HL-60 (cell line): ENCODE measurements at places on chromosomes 12 and 14.

DNA sequence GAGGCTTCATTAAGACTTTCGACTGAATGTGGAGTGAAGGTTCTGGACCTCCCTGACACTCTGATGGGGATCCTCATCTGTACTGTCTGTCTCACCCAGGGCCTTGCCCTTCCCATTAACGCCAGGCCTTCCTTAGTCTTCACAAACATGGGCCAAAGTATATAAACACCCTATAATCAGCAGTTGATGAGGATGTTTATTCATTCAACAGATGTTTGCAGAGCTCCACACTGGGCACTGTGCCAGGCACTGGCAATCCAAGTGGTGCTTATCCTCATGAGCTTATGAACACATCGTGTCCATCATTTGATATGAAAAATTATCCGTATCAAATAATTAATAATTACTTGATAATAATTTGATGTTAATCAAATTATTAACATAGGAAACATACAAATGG is 454.4 kb downstream of the FUT8 start:
- no peak for DNase-seq

DNA sequence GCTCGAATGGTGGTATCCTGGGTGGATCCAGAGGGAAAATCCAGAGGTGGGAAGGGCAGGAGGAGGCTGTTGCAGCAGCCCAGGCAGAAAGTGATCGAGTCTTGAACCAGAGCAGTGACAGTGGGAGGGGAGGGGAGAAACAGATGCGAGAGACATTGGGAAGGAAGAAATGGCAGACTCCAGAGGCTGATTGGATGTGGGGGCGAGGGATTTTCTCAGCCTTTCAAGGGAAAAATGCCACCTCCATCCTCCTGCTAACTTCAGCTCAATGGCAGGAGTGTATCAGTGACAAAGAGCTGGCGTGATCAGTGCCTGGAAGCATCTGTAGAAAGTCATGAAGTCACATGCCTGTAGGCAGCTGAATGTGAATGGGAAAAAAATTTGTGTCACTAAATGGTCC is 38.6 kb upstream of the NRXN3 start:
- DNase-seq: no peak

DNA sequence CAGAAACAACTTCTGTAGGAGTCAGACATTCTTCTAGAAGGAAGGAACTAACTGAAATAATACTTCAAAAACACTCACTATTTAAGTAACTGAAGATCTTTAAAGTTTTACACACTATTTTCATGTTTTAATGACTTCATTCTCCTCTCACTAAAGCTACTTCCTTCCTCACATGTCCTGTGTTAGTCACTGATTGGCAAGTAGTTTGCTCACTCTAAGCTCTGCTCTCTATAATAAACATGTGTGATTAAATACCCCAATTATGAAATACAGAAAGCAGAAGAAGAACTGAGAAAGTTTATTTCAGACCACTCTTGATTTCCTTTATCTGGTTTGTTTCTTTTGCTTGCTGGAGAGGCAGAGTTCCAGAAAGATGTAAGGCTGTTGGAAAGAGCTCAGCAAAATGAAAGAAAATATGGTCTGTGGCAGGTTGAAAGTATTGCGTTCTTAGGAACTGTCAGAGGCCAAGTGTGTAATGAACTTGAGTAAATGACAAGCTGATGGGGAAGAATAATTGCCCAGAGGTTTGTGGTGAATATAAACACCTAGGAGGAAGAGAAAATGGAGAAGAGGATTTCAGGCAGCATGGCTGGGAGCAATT is 522.0 kb upstream of the SEL1L start:
- no peak for DNase-seq

- DNase-seq: no peak
Measured at GRCh38 chr12:115323223-115323905, 639.4 kb upstream of the TBX3 start.

GRCh38 chr14:85576218-85576617 is 46.3 kb downstream of the FLRT2 start:
- DNase-seq: no peak

GRCh38 chr12:94126067-94126466 is 22.3 kb upstream of the PLXNC1 start:
- DNase-seq: peak; percentile 80

GRCh38 chr12:24705741-24706358 is 243.1 kb downstream of the BCAT1 start:
- no peak for DNase-seq

GRCh38 chr14:100234511-100234910 is 4.4 kb upstream of the YY1 start:
- DNase-seq: no peak

- no peak for DNase-seq
Measured at GRCh38 chr12:119713551-119714031, 45.7 kb downstream of the PRKAB1 start.

DNA sequence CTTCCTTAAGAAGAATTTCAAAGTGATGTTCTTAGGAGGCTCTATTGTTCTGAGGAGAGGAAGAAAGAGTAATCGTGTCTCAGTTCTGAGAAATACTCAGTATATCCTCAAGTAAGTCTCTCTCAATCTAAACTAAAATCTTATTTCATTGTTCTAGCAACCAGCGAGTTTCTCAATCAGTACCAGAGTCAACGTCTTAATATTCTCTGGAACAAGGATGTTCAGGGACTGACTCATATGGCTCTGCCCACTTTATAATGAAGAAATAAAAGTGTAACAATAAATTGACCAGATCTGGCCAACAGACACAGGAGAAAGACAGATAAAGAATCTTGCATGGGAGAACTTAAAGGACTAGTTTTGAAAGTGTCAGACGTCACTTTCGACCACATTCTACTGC is 469.8 kb upstream of the FLRT2 start:
- no peak for DNase-seq

GRCh38 chr14:64550621-64551333 is 1.0 kb downstream of the PPP1R36 start:
- no peak for DNase-seq

DNA sequence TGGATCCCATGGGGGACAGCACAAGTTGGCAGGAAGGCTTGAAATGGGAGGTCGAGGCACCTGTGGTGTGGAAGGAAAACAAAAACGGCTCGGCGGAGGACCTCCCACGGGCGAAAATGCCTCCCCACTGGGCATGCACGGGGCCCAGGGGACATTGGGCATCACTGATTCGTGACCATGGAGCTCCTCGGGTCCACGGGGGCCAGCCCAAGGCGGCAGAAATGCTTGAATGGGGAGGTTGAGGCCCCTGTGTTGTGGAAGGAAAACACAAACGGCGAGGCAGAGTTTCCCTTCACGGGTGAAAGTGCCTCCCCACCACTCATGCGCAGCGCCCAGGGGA is 376.0 kb downstream of the ALG10 start:
- no peak for DNase-seq

- no peak for DNase-seq
Measured at GRCh38 chr12:49912345-49913255, 8.9 kb upstream of the FAIM2 start.
